Lung (tissue), 17 donors: ENCODE measurements at places on chromosomes 7 and 10.

- no peak for DNase-seq
Measured at GRCh38 chr7:44158096-44158872, 17.2 kb upstream of the MYL7 start.

DNA sequence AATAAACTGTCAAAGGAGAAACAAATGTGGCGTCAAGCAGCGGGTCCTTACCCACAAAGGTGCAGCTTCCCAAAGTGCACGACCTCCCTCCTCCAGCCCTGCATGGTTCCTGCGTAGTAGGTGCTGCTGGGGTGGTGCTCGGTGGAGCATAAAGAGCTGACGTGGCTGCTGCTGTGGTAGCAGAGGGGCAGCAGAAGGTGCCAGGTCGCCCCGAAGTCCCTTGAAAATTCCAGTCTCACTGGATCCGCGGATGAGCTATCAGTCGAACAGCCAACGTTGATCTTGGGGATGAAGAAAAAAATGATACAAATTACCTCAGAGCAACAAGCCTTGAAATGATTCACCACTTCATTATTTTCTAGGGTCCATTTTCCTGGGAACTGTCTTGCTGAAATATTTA, 105.0 kb upstream of the SLC26A5 start:
- DNase-seq: no peak

GRCh38 chr7:53699215-53699837, 663.9 kb downstream of the POM121L12 start:
- no peak for DNase-seq

- DNase-seq: no peak
Measured at GRCh38 chr10:103480521-103480920, 1.5 kb upstream of the CALHM3 start.

GRCh38 chr10:58638388-58638787, 125.7 kb downstream of the BICC1 start:
- peak; percentile 59 for DNase-seq

- no peak for DNase-seq
Measured at GRCh38 chr10:93516006-93516380, 19.6 kb downstream of the CEP55 start.
